ENCODE measurements at places on chromosomes 6 and 20. TPM values are rescaled to one million over a fixed set of nuclear protein-coding genes. Genes with fewer than 3 reads are reported as not detected.

The APOM gene
- 0.97 TPM for total RNA-seq

The OPRM1 gene
- not detected for total RNA-seq

The FERMT1 gene
- 1.5 TPM for total RNA-seq

The TCP11 gene
- total RNA-seq, result not detected

The ARHGAP40 gene
- total RNA-seq, result 0.12 TPM

The B3GALT4 gene
- 4.5 TPM for total RNA-seq

The FAM110A gene
- total RNA-seq, result 5.8 TPM

The EDN1 gene
- 493 TPM for total RNA-seq

The SMLR1 gene
- total RNA-seq, result not detected

The BNIP5 gene
- not detected for total RNA-seq

The HSPA12B gene
- total RNA-seq, result 6.6 TPM

The HIVEP2 gene
- 5.2 TPM for total RNA-seq

The RAMACL gene
- 4.0 TPM for total RNA-seq

The IL22RA2 gene
- not detected for total RNA-seq

The PHF20 gene
- 45.8 TPM for total RNA-seq

The PSMB8 gene
- total RNA-seq, result 25.7 TPM

The ADGB gene
- not detected for total RNA-seq

The TRMT6 gene
- total RNA-seq, result 11.0 TPM

The RAB23 gene
- 8.8 TPM for total RNA-seq

The VARS2 gene
- total RNA-seq, result 32.5 TPM

The PSORS1C1 gene
- 9.2 TPM for total RNA-seq

The EPHA7 gene
- total RNA-seq, result not detected

The CST4 gene
- not detected for total RNA-seq

The ENPP5 gene
- total RNA-seq, result not detected

The RRAGD gene
- 2.0 TPM for total RNA-seq

The KCNK5 gene
- total RNA-seq, result not detected

The MOG gene
- total RNA-seq, result not detected

Data from endothelial cell of umbilical vein (primary cell).